ENCODE measurements at places on chromosomes 1 and 21.

DNA sequence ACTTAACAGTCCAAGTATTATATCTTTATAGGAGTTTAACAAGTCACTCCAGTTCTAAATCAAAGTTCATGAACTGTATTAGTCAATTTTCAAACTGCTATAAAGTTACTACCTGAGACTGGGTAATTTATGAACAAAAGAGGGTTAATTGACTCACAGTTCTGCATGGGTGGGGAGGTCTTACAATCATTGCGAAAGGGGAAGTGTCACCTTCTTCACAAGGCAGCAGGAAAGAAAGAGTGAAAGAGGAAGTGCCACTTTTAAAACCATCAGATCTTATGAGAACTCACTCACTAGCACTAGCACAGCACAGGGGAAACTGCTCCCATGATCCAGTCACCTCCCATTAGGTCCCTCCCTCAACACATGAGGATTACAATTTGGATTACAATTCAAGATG is 70.0 kb downstream of the CLCA4 start:
- no peak for DNase-seq

GRCh38 chr1:22182715-22183114 is 39.8 kb upstream of the WNT4 start:
- no peak for DNase-seq

- no peak for DNase-seq
These were observed 314.4 kb upstream of the VAMP3 start for GRCh38 chr1:7456722-7457082.

- no peak for DNase-seq
These were observed 26.0 kb upstream of the ZRANB2 start for GRCh38 chr1:71106658-71107322.

- no peak for DNase-seq
These were observed 1203.9 kb downstream of the AMY1C start for GRCh38 chr1:104953555-104953954.

GRCh38 chr1:20123722-20124455 is 4.6 kb upstream of the PLA2G2D start:
- no peak for DNase-seq

GRCh38 chr1:183761871-183762270 is 43.0 kb upstream of the RGL1 start:
- DNase-seq: peak; percentile 50

GRCh38 chr1:198701250-198701649 is 62.4 kb downstream of the PTPRC start:
- no peak for DNase-seq

GRCh38 chr1:210944252-210944651 is 189.7 kb downstream of the KCNH1 start:
- no peak for DNase-seq

DNA sequence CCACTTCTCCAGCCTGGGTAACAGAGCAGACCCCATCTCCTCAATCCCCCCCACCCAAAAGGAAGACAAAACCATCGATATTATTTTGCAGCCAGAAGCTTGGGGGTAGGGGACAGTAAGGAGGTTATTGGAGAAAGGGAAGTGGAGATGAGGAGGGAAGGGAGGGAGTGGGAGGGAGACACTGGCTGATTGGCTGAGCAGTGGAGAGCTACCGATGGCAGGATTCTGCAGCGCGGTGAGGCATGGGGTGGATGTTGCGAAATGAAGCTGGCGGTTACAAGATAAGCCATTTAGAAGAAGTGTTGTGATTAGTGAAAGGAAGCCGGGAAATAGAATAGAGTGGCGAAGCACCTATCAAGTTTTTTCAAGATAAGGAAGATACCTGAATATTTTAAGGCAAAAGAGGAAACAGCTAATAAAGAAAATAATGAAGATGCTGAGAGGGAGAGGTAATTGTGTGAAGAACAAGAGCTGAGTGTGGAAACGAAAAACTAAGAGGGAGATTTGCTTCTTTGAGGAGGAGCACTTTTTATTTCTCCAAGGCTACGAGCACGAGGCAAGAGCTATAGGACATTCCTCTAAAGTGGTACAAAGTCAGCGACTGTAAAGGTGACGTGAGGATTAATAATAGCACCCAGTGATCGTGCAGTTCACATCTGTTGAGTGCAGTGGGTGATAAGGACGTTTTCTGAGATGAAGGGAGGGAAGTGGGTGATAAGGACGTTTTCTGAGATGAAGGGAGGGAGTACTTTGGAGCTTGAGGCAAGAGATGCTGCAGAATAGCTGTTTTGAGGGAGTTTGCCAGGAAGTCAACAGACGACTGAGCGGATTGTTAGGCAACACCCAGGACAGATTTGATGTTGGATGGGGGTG is 103.2 kb upstream of the KIF26B start:
- DNase-seq: no peak

DNA sequence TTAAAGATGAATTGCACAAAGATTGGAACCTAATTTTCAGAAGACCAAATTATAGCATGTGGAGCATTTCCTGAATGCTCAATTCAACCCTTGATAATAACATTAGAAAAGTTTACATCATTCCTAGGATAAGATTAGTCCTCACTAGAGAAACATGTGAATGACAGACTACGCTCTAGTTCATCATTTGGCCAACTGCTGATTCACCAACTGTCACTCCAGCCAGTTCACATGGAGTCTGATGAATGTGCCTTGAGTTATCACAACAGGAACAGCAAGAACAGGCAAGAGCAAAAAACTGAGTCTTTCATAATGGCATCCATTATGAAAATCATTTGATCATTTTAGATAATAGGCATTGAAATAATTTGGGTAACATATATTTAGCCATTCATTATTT is 415.9 kb downstream of the PTPRC start:
- DNase-seq: no peak

DNA sequence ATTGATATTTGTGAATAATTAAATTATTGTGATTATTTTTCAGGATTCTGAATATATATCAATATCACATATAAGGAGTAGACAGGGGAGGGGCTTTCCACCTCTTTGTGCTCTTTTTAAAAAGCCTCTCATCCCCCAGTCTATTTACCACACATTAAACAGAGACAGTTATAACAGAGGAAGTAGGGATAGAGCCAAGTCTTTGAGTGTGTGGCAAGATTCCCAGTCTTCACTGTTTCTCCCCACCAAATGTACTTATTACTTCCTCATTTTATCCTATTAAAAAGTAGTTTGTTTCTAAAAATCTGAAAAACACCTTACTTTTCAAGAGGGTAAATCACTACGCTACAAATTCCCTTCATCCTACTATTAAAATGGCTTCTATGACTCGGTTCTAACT is 46.7 kb downstream of the EPS15 start:
- DNase-seq: no peak

DNA sequence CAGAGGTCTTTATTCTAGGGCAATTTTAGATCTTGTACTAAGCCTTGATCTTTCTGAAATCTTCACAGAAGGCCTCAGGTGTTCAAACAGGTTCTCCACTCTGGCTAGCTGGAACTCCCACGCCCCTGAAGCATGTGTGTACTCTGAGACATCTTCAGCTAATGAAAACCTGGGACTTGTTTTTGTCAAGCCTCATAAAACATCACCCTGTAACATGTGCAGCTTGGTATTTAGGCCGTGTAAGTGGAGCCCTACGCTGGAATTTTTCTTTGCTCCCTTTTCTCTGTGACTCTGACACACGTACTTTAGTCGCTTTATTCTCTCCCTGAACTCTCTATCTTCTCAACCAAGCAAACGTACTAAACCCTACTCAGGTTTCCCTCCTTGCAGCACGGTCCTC is 701.9 kb upstream of the ZP4 start:
- no peak for DNase-seq

GRCh38 chr1:166302989-166303758 is 136.4 kb upstream of the FAM78B start:
- DNase-seq: no peak

- DNase-seq: no peak
These were observed 110.6 kb upstream of the GPR52 start for GRCh38 chr1:174337000-174337681.

DNA sequence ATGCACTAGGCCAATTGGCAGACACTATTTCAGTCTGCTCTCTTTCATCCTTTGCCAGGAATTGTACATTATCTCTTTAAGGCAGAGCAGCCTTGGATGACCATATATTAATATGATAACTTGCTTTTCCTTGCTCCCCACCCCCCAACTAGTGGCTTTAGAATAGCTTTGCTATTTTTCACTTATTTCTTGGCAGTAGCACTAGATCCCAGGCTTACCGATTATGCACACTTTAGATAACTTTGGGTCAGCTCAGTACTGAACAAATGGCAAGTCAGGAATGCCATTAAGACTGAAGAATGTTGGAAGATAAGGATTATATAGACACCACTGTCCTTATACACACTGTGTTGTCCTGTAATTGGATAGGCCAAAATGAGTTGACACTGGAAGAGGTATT is 146.4 kb downstream of the FGGY start:
- DNase-seq: no peak

- peak; percentile 29 for DNase-seq
These were observed 58.9 kb upstream of the LAPTM5 start for GRCh38 chr1:30816211-30817076.

DNA sequence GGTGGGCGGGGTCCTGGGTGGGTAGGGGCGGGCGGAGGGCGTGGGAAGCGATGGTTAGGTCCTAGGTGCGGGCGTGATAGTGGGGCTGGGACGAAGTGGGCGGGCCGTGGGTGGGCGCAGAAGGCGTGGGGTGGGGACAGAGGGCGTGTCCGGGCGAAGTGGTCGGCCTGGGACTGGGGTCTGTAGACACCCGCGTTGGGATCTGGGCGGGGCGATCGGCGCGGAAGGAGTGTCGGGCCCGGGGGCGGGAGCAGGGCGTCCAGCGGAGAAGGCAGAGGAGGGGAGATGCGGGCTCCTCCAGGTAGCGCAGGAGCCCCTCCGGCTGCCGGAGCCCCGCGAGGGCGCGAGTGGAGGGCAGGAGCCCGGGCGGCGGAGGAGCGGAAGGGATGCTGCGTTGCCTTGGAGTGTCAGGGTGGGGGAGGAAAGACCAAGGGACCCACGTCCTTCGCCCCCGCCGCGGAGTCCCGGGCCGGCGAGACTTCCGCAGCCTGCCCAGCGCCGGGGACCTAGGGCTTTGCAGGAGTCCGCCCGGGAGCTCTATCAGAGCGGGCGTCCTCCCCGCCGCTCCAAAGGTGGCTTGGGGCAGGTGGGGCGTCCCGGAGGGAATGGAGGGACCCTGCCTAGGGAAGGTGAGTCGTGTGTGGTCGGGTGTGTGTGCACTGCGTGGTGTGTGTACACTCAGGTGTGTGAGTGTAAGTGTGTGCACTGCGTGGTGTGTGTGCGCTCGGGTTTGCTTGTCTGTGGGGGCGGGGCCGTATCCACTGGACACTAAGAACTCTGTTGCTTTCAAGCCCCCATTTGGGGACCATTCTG is 27.0 kb upstream of the PRSS38 start:
- no peak for DNase-seq

DNA sequence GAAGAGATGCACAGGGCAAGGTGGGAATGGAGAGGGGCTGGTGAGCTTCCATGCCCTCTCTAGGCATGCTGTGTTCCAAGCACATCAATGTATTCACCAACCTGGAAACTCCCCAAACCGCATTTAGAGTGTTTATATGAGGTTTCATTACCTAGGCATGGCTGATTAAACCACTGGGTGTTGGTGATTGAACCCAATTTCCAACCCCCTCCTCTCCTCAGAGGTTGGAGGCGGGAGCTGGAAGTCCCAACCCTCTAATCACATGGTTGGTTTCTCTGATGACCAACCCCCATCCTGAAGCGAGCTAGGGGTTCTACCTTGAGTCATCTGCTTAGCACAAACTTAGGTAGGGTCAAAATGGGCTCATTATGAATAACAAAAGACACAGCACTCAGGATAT is 3.0 kb upstream of the PPIE start:
- DNase-seq: no peak

DNA sequence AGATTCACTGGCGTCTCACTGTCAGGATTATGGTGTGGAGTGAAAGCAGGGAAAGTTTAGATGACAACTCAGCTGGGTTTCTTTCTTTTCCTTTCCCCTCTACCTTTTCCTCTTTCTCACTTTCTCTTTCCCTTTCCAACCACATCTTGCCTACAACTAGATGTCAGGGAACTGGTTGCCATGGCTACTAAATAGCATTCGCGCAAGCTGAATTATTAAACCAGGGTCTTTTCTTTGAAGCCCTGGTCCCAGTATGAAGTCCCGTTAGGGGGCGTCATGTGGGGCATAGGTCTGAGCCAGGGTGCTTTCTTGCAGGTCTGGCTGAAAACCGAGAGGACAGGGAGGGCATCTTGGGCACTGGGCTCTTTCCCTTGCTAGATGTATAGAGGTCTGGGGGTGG is 168.4 kb upstream of the CACNA1E start:
- DNase-seq: no peak

DNA sequence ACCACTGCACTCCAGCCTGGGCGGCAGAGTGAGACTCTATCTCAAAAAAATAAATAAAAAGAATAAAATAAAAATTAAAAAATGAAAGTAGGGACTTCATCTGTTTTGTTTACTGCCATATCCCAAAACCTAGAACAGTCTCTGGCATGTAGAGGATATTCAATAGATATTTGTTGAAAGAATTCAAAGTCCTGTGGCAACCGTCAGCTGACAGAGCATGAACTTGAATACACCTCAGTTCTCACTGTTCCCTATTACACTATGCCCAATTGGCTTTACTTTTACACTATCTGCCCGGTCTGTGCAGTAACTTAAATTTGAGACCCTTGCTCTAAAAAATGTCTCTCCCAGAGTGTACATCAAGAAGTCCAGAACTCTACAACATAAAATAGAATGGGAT is 46.2 kb downstream of the PRDX6 start:
- DNase-seq: no peak

- DNase-seq: peak; percentile 92
These were observed 38.7 kb upstream of the NEK7 start for GRCh38 chr1:198118134-198118533.

DNA sequence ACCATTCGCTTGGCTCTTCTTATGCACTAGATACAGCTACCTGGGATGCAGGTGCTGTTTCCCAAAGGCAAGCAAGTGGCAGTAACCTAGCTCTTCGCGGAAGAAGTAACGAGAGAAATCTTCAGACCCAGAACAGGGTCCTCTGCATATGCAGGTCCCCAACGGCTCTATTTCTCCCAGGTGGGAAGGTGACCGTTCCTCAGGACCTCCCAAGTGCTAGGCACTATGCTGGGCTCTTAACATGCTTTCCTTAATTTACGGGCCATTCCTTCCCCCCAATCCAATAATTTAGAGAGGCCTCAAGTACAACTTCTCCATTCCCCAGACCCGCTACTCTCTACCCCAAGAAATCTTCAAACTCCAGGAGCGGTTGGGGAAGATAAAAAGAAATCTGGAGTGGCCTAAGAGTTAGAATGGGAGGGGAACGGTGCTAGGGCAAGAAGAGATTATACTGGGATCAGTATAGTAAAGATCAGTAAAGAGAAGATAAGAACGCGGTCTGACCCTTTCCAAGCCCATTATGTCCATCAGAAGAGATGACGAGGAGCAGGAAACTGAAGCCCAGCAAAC is 410 bp downstream of the TXNDC12 start:
- DNase-seq: no peak
